ENCODE measurements at places on chromosomes 16 and 17.

GRCh38 chr16:4232541-4233386 lies 9.1 kb downstream of the SRL start:
- no peak for DNase-seq

DNA sequence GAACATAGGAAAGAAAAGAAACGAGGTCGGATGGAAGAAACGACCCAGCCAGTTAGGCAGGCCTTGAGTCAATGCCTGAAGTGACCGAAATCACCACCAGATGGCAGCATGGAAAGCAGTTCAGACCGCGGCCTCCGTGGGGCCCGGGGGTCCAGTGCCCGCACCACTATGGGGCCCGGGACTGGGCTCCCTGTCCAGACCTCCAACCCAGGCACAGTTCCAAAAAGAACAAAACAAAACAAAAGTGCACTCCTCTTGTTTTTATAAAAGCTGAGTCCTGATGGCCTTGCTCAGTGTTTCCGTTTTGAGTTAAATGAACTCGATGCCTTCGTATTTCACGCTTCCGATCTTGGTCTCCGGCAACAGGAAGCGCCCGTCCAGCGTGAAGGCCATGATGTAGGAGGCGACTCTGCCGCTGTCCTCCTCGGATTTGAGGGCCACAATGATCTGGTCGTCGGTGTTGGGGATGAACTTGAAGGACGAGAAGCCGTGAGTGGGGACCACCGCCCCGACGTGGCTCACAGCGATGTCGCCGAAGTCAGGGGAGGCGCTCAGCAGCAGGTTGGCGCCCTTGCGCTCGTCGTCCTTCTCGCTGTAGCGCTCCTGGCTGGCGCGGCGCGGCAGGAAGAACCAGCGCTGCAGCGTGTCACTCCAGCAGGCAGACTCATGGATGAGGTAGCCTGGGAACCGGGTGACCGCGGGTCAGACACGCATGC lies 13.7 kb upstream of the LGALS3BP start:
- no peak for DNase-seq

DNA sequence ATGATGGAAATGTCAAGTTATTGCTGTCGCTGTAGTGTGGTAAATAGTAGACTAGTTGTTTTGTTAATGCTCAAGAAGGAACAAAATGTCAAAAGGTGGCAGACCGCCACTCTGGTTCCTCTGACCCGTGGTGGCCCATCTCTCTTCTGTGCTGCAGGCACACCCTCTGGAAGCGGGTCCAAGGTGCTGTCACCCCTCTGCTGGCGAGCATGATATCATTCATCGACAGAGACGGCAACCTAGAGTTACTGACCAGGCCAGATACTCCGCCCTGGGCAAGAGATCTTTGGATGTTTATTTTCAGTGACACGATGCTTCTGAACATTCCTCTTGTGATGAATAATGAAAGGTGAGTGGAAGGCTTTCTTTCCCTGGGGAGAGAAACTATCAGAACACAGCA lies 56.8 kb upstream of the ENDOV start:
- no peak for DNase-seq

DNA sequence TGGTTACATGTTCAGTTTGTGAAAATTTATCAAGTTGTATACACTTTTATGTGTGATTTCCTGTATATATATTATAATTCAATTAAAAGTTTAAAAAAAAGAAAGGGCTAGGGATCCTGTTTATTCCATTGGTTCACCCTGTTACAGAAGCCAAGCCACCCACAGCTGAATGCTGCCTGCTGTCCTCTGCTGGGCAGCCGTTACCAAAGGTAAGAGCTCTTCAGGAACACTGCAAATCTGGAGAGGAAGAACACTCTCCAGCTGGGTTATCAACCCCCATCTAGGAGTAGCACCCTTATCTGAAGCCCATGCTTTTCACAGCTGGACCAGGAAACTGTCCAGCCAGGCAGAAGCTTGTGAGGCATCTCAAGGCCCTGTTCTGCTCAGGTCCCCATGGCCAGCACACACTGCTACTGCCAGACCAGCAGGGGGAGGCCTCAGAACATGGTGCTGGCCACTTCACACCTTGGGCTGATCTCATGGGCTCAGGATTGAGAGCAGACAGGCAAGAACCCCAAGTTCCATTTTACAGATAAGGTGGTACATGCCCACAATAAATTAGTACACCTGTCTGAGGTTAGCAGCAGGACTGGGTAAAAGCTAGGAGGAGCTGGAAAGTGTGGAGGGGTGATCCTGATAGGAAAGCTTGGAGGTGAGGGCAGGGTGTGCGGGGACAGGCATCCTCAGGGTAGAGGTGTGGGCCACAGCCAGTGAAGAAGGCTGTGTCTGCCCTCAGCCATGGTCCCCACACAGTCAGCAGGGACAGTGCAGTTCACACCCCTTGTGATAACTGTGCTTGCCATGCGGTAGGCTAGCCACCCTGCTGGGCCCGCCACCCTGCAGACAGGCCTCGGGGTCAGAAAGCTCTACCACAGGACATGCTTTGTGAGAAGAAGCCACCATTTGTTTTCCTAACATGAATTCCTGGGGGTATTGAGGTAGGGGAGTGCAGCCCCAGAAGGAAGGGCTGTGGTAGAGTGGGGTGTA lies 54.3 kb upstream of the SREBF1 start:
- DNase-seq: no peak

GRCh38 chr16:23679274-23679985 lies 741 bp downstream of the PLK1 start:
- no peak for DNase-seq

- DNase-seq: no peak
Measured at GRCh38 chr16:1541293-1542165, 8.1 kb downstream of the TMEM204 start.

DNA sequence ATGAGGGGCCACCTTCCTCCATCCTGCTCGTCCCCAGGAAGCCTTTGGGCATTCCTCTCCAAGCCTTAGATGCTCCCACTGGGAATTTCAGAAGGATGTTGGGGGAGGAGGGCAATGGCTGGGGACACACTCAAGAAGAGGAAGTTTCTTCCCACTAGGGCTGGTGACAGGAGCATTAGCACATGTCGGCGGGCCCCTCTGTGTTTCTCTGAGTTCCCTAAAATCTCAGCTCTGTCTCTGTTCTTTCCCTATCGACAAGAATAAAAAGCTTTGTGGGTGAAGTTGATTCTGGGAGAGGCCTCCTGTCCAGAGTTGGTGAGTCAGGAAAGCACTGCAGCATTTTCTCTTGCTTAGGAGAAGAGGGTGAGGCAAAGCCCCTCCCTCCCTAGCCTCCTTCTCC lies 19.7 kb upstream of the C17orf107 start:
- DNase-seq: no peak

GRCh38 chr17:40350689-40351358 lies 13.7 kb downstream of the GJD3 start:
- no peak for DNase-seq

DNA sequence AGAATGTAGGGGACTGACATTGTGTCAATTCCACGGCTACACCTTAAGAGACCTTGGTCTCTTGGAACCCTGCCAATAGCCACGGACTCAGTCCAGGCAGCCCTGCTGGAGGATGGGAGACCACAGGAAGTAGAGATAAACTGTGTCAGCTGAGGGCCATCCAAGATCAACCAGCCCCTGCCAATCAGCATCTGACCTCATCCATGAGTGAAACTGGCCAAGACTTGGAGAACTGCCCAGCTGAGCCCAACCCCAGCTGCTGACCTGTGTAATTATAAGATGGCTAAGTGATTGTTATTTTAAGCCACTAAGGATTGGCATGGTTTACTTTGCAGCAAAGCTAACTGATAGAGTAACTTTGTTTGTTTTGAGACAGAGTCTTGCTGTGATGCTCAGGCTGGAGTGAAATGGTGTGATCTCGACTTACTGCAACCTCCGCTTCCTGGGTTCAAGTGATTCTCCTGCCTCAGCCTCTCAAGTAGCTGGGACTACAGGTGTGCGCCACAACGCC lies 13.3 kb upstream of the YWHAE start:
- no peak for DNase-seq

DNA sequence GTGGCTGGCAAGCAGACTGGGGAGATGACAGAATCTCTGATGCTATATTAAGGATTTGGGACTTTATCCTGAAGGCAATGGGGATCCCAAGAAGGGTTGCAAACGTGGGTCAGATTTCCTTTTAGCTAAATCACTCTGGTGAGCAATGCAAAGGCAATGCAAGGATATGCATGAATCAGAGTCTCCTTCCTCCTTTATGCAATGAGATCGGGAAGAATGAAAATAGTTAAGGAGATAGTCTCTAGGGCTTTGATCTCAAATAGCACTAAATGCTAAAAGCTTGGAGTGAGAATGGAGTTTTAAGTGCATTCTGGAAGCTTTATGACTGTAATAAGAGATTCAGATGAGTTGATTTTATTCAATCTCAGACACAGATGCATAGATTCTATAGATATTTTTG lies 27.2 kb upstream of the SHISA9 start:
- DNase-seq: no peak

DNA sequence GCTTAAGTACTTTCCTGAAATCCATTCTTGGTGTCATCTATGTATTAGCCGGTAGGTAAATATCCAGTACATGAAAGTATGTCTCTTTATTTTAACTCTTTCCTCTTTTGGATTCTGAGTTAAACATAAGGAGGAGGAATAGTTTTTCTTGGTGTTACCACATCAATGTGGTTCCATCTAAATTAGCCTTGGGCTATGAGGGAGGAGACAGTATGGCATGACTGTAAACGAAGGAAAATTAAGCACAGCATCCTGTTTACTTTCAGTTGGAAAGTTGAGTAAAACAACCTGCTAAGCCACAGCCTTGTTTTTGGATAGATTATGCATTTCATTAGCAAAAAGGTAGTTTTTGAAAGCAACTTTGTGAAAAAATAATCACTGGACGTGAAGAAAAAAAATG lies 693.0 kb upstream of the SOX9 start:
- no peak for DNase-seq

DNA sequence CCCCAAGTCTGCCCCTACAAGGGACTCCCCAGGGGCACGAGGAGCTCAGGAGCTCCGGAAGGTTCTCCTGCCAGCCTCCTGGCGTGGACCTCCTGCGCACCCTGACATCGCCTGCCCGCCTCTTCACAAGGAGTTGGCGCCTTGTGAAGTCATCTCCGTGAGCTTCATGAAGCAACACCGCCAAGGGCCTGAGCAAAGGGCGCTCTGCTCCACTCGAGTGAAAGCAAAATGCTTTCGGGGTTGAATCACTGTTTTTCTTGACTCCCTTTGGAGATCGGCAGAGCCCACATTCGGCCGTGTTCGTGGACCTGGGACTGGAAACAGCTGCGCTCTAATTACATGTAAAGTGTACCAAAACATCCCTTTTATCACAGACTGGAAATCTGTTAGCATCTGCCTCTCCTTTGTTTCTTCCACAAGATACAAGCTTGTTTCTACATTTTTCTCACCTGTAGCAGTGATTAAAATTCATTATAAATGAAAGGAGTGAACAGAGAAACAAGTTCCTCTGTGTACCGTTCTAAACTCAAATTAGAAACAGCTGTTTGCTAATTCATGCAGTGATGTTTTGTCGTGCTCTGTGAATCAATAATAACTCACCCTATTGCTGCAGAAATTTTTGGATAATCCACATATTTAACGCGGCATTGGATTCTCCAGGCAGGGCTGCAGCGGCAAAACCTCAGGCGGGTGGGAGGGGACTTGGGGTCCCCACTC lies 203.3 kb downstream of the ZNF423 start:
- DNase-seq: no peak

GRCh38 chr16:53080345-53081031 lies 25.7 kb downstream of the CHD9 start:
- DNase-seq: peak; percentile 52

DNA sequence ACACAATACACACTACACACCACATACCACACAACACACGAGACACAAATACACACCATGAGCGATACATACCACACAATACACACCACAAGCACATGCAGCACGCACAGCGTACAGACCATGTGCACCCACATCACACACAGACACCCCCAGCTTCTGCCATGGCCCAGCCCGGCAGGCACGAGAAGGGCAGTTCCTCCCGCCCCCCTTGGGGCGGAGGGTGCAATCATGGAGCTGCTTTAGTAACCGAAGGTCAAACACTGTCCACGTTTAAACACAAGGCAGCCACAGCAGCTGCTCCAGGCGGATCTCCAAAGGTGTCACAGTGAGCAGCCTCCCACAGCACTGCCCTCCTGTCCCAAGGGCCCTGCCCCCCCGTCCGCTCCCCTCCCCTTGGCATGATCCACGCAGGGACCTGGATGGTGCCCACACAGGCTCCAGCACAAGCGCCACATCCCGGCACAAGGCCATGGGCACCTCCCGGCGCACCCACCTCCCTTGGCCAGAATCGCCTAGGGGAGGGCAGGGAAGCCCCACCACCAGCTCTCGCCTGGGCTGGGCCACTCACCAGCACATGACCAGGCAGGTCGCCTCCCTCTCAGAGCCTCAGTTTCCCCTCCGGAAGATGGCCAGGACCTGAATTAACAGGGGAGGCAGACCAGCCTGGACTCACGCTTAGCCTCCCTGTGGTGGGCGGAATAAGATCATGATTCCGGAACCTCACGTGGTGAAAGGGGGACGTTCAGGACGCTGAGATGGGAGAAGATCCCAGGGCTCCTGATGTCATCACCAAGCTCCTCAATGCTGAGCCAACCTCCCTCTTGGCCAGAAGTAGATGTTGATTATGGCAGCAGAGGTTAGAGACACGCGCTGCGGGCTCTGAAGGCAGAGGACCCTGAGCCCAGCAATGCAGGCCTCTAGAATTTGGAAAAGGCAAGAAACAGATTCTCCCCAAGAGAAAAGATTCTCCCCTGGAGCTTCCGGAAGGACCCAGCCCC lies 32.6 kb upstream of the ZNF469 start:
- no peak for DNase-seq

DNA sequence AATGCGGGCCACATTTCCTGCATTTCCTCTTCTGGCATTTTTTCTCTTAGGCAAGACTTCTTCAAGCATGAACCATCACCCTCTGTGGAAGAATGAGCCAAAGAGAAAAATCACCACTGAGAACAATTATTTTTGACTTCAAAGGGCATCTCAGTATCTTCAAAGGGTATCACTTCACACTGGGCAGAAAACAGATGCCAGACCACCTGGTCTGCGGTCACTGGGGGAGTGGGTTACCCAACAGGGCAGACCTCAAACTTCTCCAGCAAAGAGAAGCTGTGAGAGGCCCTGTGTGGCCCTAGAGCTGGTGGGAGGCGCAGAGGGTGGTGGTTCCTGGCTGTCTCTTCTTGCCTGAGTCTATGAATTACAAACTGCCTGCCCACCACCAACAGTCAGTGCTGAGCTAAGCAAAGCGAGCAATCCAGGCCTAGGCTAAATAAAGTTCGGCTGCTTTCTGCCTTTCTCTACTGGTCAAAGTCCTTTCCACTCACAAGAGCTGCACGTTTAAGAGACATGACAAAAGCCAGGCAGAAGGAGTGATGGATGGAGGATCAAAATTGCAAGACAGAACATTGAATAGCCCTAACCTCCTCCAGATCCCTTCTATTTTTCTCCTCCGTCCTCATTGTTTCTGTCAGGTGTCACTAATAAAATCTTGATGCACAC lies 602.7 kb upstream of the CDH5 start:
- DNase-seq: no peak

- DNase-seq: no peak
Measured at GRCh38 chr17:39485555-39485954, 24.3 kb downstream of the CDK12 start.

- DNase-seq: peak; percentile 23
Measured at GRCh38 chr17:66953630-66954020, 10.9 kb upstream of the CACNG4 start.

Data from anterior cingulate cortex (tissue), 58 donors.